Adipose tissue (tissue), 3 donors: ENCODE measurements at places on chromosomes 4 and X. TPM values are rescaled to one million over a fixed set of nuclear protein-coding genes. Genes with fewer than 3 reads are reported as not detected.

Gene PASD1
- polyA plus RNA-seq, result not detected

Gene CWH43
- not detected for polyA plus RNA-seq

Gene TCEAL6
- polyA plus RNA-seq, result not detected

Gene DCLK2
- 3.7 TPM for polyA plus RNA-seq

Gene CLCN4
- polyA plus RNA-seq, result 2.4 TPM

Gene AP1AR
- 9.4 TPM for polyA plus RNA-seq

Gene VCX
- not detected for polyA plus RNA-seq

Gene ZBTB49
- 1.7 TPM for polyA plus RNA-seq

Gene TMPRSS11E
- 0.33 TPM for polyA plus RNA-seq

Gene SSX3
- polyA plus RNA-seq, result not detected

Gene P2RY10
- 0.20 TPM for polyA plus RNA-seq

Gene P2RY4
- polyA plus RNA-seq, result not detected

Gene TASL
- polyA plus RNA-seq, result 0.40 TPM

Gene GPC4
- polyA plus RNA-seq, result 8.7 TPM

Gene LINC00632
- 29.7 TPM for polyA plus RNA-seq

Gene CXCL9
- polyA plus RNA-seq, result 0.24 TPM
